Naive thymus-derived CD8-positive, alpha-beta T cell (primary cell): ENCODE measurements at places on chromosomes 6 and 20. TPM values are rescaled to one million over a fixed set of nuclear protein-coding genes. Genes with fewer than 3 reads are reported as not detected.

EYS gene
- not detected for total RNA-seq

THEMIS gene
- total RNA-seq: 128 TPM

SLC12A5 gene
- 1.5 TPM for total RNA-seq

- no peak for DNase-seq
Measured at GRCh38 chr6:106872049-106872448, 102.5 kb downstream of the CD24 start.

- no peak for DNase-seq
Measured at GRCh38 chr6:148432462-148433195, 90.0 kb downstream of the SASH1 start.

DNA sequence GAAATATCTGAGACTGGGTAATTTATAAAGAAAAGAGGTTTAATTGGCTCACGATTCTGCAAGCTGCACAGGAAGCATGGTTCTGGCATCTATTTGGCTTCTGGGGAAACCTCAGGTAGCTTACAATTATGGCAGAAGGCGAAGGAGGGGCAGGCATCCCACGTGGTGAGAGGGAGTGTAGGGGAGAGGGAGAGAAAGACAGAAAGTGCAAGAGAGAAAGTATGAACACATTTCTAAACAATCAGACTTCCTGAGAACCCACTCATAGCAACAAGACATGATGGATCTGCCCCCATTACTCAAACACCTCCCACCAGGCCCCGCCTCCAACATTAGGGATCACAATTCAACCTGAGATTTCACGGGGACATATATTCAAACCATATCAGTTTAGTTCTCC is 107.4 kb downstream of the PERP start:
- no peak for DNase-seq

DNA sequence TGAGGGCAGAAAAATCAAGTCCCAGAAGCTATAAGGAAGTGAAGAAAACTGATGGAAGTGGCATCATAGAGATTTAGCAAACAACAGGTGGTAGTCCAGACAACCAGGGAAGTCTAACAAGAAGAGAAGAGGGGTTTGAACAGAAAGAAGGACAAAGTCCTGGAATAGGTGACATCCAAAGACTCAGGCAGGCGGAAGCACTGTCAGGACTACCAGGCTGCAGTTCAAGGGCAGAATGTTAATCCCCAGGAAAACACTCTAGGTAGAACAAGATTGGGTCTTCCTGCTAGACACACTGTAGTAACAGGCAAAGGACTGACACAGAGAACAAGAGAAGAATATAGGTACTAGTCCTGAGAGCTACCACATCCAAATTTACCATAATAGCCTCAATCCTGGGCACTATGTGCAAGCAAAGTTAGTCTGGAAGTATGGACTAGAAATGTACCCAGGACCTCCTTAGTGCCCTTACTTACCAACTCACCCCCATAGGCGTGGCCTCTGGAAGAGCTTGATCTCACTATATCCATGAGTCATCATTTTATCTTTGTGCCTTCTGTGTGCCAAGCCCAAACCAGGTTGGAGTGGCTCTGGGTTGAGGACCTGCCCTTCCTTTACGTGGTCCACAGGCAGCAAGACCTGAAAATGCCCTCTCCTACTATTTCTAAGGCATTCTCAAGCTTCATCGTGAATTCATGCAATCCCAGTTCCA is 2.2 kb upstream of the EPB41L2 start:
- no peak for DNase-seq

GRCh38 chr20:5448449-5449118 is 131.8 kb upstream of the PROKR2 start:
- peak; percentile 33 for DNase-seq

DNA sequence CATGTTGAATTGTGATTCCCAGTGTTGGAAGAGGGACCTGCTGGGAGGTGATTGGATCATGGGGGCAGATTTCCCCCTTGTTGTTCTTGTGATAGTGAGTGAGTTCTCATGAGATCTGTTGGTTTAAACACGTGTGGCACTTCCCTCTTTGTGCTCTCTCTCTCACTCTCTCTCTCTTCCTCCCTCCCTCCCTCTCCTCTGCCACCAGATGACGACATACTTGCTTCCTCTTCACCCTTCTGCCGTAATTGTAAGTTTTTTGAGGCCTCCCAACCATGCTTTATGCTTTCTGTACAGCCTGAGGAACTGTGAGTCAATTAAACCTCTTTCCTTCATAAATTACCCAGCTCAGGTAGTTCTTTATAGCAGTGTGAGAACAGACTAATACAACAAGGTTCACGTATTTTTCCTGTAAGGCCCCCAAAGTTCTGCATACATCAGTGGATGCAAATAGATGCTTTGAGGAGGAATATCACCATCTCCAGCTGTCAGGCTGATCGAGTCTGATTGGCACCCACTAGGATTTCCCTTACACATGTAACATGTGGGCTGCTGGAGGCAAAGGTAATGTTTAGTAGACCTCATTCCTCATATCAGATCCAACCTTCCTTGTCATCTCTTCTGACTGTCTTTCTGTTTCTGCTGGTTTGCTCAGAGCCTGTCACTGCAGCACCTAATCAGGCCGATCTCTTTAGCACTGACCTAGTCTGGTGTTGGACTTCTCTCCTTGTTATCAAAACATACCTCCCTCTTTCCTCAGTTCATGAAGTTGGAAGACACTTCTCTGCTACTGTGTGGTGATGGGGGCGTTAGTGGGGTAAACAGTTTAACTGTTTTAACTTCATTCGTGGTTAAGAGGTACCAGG is 54.3 kb upstream of the BACH2 start:
- peak; percentile 66 for DNase-seq

DNA sequence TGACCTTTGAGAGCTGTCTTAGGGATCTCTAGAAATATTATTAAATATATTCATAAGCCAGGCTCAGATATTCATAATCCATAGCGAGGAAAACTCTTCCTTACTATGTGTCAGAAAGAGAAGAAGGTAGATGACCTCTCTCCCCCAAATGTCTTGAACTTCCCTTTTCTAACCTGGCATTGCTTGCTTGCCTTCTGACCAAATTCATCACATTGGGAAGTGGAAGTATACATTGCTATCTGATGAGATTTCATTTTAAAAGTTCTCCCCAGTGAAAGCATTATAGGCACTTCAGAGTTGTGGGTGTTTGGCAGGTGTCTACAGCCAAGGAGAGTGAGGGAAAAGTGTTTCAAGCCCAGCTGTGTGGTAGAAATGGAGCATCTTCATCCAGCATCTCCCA is 197.3 kb downstream of the ZFAND3 start:
- no peak for DNase-seq

- DNase-seq: no peak
Measured at GRCh38 chr6:42742116-42742894, 3.6 kb downstream of the TBCC start.

DNA sequence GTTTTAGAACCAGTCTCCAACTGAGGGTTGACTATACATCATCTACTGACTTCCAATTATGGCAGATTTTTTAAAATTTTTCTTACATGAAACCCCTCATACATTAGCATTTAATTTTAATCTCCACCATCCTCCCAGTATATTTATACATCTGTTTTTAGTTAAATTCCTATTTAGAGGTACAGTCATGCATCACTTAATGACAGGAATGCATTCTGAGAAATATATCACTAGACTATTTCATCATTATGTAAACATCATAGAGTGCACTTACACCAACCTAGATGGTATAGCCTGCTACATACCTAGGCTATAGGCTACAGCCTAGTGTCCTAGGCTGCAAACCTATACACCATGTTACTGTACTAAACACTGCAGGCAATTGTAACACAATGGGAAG is 316.7 kb upstream of the MARCKS start:
- DNase-seq: no peak

DNA sequence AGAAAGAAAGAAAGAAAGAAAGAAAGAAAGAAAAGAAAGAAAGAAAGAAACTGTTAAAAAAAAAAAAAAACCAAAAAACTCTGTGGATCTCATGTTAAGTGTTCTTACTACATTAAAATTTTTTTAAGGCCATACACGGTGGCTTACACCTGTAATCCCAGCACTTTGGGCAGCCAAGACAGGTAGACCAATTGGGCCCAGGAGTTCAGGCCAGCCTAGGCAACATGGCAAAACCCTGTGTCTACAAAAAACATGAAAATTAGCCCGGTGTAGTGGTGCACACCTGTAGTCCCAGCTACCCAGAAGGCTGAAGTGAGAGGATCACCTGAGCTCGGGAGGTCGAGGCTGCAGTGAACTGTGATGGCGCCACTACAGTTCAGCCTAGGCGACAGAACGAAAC is 4.6 kb upstream of the BPIFA1 start:
- no peak for DNase-seq

DNA sequence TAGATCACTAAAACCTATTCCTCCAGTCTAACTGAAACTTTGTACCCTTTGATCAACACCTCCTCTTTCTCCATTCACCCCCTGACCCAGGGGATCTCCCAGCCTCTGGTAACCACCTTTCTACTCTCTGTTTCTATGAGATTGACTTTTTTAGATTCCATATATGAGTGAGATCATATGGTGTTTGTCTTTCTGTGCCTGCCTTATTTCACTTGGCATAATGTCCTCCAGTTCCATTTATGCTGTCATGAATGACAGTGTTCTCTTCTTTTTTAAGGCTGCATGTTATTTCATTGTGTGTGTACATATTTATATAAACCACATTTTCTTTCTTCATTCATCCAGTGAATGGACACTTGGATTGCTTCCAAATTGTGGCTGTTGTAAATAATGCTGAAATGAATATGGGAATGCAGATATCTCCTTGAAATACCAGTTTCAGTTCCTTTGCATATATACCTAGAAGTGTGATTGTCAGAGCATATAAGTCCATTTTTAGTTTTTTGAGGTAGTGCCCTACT is 57.7 kb downstream of the DHX35 start:
- DNase-seq: no peak

DNA sequence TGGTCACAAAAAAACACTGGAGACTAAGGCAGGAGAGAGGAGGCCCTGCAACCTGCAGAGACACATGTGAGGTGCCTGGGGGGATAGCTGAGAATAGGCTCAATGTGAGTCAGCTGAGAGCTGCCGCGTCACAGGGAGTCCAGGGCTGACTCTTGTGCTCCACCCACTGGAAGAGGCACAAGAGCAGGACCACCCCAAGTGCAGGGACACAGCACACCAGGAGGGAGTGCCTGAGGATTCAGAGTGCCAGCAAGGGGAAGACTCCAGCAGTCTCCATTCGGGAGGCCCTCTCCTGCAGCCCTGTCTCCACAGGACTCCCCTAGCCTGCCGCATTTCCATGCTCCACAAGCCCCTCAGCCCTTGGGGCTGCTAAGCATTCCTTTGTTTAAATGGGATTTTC is 105.5 kb downstream of the HUS1B start:
- DNase-seq: no peak

- DNase-seq: peak; percentile 65
Measured at GRCh38 chr6:125746731-125747588, 2.5 kb upstream of the HEY2 start.

DNA sequence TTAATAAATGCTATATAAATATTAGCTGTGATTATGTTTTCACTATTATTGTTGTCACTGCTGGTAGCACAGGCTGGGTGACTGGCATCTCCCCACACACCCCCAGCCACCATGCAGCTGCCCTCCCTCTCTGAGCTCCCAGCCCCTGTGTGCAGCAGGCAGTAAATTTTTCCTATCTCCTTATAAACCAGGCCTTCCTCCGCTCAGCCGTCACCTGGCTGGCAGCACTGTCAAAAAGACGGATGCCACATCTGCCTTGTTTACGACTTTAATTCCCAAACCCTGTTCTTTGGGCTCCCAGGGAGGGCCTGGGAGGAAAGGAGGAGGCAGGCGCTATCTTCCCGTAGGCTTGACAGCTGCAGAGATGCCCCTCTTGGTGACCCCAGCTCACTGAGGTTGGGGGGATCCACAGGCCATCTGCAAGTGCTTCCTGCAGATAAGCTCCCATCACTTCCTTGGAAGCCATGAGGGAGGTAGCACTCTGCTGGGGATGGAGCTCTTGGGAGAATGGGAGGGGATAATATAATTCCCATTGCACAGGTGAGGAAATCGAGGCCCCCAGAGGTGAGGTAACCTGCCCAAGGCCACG is 94.5 kb downstream of the GRM4 start:
- DNase-seq: no peak

- no peak for DNase-seq
Measured at GRCh38 chr20:57503035-57503658, 21.8 kb downstream of the CTCFL start.

- DNase-seq: no peak
Measured at GRCh38 chr6:100112855-100113508, 119.0 kb upstream of the MCHR2 start.

GRCh38 chr20:53175135-53175780 is 203.1 kb downstream of the TSHZ2 start:
- no peak for DNase-seq

- DNase-seq: no peak
Measured at GRCh38 chr6:145327586-145327985, 407.7 kb downstream of the EPM2A start.

GRCh38 chr6:106976270-106976669 is 1.7 kb upstream of the CD24 start:
- DNase-seq: no peak
